Stimulated activated CD8-positive, alpha-beta memory T cell treated with anti-CD3 and anti-CD28 coated beads, Interleukin-2, amount 100 ng/mL, for 1 hour (primary cell): ENCODE measurements at places on chromosomes 13 and 19.

DNA sequence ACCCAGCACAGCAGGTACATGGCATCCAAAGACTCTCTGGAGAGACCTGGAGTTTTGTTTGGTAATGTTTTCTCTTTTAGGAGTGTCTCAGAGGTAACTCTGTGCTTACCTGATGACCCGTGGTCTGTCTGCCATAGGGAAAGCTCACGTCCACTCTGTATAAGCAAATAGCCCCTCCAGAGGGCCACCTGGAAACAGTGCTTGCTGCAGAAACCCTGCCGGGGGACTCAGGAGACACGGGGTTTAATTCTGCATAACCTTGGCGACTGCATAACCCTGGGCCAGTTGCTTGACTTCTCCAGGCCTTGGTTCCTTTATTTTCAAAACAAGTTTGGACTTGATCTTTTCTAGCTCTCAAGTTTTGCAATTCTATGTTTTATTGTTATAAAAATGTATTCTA, 187.2 kb upstream of the SOX1 start:
- DNase-seq = no peak

DNA sequence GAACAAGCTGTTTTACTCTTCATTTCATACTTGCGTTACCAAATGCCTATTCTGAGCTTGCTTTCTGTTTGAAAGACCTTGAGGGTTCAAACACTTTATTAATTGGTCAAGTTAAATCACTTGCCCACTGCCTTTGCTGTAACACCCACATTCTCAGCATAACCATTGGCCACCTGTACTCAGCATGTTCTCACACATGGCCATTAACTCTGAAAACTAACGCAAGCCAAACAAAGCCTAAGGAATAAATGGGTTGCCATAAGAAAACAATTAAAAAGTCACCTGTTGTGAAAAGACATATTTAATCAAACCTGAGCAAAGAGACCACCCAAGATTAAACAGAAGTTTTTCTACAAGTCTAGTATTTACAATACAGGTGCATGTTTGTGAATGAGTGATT, 517.2 kb upstream of the SPRY2 start:
- no peak for DNase-seq

GRCh38 chr13:92681239-92681638, 545.4 kb upstream of the GPC6 start:
- DNase-seq = no peak

DNA sequence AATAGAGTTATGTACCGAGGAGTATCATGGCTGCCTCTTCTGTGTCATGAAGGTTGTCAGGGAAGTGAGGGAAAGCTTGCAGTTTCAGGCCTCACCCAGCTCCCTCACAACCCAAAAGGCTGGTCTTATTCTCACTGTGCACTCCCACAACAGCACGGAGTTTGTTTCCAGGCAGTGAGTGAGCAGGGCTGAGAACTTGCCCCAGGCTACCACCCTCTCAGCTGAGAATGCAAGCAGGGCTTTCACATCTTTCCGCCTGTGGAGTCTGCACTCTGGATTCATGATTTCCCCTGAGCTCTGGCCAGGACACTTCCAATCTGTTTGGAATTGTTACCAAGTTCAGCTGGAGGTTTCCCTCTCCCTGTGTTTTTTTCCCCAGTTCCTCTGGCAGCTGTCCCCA, 2284.7 kb upstream of the PCDH20 start:
- no peak for DNase-seq

- DNase-seq = no peak
Measured at GRCh38 chr19:29666578-29667386, 1.5 kb downstream of the PLEKHF1 start.

- DNase-seq = no peak
Measured at GRCh38 chr19:1987197-1988187, 28.0 kb downstream of the BTBD2 start.

DNA sequence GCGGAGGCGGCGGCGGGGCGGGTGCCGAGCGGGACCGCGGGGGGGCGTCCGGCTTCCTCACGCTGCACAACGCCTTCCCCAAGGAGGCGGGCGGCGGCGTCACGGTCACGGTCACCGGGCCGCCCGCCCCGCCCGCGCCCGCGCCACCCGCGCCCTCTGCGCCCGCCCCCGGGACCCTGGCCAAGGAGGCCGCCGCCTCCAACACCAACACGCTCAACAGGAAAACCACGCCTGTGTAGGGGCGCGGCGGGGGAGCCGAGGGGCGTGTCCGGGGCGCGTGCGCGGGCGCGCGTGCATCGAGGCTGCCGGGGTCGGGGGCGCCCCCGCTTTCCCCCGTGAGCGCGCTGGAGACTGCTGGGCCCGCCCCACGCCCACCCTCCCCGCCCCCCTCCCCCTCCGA, 8.8 kb upstream of the CACNG6 start:
- no peak for DNase-seq

GRCh38 chr13:45258334-45258675, 57.5 kb upstream of the KCTD4 start:
- DNase-seq = no peak

DNA sequence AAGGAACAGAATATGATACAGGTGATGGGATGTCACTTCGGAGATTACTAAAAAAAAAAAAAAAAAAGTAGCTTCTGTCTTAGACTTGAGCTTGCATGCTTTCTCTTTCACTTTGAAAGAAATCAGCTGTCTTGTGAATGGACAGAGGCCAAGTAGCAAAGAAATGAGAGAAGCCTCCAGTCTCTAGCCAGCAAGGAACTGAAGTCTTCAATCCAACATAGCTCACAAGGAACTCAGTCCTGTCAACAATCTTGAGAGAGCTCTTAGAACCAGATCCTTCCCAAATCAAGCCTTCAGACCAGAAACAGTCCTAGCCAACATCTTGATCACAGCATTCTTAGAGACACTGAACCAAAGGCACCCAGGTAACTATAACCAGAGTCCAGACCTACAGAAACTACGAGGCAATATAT, 7.7 kb downstream of the N4BP2L2 start:
- DNase-seq = no peak

GRCh38 chr19:49591731-49592485, 926 bp downstream of the PRR12 start:
- DNase-seq = no peak

- no peak for DNase-seq
Measured at GRCh38 chr19:39969681-39970424, 1.1 kb upstream of the PSMC4 start.

DNA sequence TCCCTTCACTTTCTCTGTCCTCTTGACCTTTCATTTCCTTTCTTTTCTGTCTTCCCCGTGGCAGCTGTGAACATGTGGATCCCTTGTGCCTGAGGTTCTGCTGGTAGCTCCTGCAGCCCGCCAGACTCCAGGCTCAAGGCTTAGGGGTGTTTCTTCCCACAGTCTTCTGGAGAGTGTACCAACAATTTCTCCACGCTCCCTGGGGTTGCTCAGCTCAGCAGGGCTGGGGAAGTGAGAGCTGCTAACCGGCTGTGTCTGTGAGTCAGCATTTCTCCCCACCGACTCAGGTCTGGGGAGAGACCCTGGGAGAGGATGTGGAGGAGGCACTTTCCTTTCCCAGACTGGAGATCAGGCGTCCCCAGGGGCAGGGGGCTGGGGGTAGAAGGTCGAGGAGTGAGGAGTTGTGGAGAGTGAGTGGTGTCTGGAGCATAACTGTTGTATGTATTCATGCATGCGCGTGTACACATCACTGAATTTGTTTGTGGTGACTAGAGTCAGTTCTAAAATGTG, 193.6 kb downstream of the KCNRG start:
- no peak for DNase-seq

GRCh38 chr19:30062065-30062906, 120.2 kb downstream of the URI1 start:
- DNase-seq = no peak

DNA sequence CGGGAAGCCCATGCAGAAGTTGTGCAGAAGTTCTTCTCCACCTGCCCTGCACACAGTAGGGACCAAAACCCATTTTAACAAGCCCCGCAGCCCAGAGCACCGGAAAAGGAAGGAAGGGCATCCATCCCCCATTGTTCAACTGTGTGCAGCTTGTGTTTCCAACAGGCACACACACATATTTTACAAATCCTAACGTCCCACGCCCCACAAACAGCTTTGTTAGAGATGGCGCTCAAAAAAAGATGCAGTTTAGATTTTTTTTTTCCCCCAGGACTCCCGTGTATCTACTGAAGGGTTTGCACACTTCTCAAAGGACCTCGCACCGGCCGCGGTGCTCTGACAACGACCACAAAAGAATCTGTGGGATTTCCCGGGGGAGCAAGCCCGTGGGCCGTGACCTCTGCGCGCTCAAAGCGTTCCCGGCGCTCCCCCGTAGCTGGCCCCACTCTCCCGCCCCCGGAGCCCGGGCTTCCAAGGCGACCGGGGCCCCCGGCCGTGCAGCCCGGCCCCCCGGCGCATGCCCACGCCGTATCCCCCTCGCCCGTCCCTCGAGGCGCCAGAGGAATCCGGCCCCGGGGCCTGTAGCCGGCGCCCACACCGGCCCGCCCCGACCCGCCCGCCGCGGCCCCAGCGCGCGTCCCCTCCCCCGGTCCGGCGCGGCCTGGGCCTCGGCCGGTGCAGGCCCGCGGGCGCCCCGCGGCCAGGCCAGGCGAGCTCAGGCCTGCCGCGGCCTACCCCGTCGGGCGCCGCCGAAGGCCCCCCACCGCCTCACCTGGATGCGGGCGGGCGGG, 523 bp downstream of the ELAVL1 start:
- no peak for DNase-seq

DNA sequence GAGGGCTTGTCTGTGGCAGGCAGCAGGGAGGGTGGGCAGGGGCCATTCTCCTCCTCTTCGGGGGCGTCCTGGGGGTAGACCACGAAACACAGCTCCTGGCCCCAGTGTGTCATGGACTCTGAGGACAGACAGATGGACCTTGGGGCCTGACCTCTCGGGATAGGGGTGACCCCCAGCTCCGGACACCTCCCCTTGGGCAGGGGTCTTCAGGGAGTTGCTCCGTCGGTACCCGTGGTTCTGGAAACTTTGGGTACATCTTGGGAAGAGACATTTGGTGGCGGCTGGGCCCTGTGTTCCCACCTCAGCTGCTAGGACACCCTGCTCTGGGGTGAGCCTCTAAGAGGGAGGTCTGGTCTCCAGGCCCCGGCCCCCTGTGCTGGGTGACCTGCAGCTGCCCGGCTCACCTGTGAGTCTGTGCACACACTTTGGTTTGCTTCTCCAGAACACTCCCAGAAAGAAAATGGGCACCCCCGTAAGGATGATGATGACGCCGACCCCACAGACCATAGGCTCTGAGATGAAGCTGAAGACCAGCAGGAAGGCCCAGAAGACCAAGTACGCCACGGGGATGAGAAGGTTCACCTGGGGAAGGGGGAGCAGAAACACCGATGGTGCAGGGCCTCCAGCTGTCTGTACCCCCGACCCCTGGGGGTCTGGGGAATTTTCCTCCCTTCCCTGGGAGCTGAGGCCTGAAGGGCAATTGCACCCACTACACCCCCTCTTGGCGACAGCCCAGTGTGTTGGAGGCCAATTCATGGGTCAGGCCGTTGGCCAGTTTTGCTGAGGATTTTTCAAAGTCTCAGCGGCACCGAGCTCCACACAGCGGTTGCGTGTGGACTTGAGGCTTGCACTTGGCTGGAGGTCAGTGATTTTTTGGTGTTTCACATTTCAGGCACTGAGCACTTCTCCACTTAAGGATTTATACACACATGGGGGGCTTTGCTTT, 15.0 kb downstream of the LRP3 start:
- DNase-seq = no peak

DNA sequence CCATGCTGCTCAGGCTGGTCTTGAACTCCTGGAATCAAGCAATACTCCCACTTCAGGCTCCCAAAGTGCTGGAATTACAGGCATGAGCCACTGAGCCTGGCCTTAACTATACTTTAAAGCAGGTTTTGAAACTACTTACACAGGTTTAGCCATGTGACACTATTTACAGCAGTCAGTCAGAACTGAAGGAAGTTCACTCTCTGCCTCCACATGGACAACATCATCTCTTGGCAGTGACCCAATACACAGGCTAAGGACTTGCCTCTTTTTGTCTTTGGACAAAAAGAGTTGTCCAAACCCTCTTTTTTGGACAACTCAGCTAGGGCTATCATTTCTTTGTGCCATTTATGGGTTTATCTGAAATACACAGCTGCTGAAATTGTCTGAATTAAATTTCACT, 89.0 kb upstream of the CLDN10 start:
- no peak for DNase-seq

DNA sequence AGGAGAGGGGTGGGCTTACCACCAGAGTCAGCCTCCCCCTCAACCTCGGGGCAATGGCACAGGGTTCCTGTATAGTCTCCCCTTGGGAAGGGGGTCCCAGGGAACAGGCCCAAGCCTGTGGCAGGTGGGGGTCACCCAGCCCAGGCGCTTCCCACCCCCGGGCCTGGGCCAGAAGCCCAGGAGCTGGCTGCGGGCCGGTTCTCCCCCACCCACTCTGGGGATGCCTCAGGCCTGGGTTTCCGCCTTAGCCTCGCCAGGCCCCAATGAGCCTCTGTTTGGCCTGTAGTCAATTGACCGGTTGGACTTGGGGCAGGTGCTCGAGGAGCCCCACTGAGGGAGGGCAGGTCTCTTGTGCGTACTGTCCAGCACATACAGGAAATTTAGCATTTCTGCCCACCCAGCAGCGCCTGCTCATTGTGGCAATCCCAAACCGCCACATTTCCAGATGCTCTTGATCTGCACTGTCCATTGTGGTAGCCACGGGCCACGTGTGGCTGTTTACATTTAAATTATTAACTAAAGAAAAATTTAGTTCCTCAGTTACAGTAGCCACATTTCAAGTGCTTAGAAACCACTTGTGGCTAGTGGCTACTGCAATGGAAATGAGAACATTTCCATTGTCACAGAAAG, 9.9 kb downstream of the LYL1 start:
- no peak for DNase-seq

GRCh38 chr13:44273216-44273615, 100.4 kb upstream of the SERP2 start:
- DNase-seq = no peak

DNA sequence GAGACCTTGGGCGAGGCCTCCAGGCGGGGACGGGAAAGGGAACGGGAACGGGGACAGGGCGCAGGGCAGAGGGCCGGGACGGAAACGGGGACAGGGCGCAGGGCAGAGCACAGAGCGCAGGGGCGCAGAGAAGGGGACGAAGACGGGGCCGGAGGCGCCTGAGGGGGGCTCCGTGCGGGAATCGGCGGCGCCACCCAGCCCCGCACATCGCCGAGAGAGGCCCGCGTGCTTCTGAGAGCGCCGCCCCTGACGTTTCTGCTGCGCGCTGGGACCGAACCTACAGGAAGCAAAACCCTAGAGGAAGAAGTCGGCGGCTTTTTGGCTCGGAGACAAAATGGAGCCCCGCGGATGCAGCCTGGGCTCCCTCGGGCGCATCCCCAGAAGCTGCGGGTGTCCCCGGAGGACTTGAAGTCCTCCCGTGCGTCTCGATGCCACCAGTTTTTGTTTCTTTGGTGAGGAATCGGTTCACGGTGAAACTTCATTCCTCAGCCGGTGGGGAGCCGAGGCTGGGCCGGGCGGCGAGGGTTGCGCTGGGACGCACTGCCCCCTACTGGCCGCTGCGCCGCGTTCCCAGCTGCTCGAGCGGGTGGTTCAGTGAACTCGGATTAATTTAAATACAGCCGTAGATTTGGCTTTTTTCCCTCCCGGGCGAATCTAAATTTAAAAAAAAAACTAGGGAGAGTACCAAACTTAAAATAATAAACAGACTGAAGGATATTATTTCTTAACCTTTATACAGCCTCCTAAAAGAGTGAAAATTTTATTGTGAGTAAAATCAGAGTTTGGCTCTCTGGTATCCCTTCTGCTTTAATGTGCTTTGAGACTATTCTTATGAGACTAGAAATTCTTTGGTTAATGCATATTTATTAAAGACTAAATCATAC, 350.0 kb upstream of the ARGLU1 start:
- peak; percentile 21 for DNase-seq

- DNase-seq = no peak
Measured at GRCh38 chr13:83184819-83185218, 697.5 kb downstream of the SLITRK1 start.
